K562 (cell line): ENCODE measurements at places on chromosomes 4 and X. TPM values are rescaled to one million over a fixed set of nuclear protein-coding genes. Genes with fewer than 3 reads are reported as not detected.

DNA sequence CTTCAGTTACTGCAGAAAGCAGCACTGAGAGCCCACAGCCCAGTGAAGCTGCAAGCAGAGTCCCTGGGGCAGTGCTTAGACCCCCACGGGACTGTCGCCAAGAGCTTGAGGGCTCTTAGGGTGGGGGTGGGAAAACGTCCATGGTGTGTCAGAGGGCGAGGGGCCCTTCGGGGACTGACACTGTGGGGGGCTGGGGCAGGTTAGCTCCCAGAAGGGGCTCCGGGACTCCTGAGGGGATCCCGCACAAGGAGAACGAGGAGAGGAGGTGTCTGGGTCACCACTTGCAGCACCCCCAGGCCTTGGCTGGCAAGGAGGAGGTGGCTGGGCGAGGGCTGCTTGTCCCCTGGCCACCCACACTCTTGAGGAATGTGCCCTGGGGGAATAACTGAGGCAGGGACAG is 20.8 kb downstream of the NAT8L start:
- no peak for DNase-seq

- DNase-seq, result no peak
Measured at GRCh38 chr4:13701937-13702446, 74.5 kb upstream of the BOD1L1 start.

DNA sequence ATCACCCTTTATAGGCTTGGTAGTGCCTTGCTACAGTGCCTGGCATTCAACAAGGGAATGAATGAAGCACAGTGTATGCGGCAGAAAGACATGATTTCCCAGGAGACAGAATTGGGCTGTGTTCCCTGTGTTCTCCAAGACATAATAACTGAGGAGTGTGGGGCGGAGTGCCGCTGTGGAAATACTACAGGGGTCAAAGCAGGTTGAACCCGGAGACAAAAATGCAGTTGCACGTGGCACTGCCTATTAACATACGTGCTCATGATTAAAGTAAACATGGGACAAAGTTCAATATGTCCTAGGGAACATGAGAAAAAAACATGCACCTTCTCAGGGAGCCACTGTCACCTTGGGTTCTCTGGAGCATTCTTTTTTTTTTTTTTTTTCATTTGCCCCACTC is 820.8 kb downstream of the RPA4 start:
- no peak for DNase-seq

DCAF12L2 gene
- not detected in 2 replicates for total RNA-seq

DNA sequence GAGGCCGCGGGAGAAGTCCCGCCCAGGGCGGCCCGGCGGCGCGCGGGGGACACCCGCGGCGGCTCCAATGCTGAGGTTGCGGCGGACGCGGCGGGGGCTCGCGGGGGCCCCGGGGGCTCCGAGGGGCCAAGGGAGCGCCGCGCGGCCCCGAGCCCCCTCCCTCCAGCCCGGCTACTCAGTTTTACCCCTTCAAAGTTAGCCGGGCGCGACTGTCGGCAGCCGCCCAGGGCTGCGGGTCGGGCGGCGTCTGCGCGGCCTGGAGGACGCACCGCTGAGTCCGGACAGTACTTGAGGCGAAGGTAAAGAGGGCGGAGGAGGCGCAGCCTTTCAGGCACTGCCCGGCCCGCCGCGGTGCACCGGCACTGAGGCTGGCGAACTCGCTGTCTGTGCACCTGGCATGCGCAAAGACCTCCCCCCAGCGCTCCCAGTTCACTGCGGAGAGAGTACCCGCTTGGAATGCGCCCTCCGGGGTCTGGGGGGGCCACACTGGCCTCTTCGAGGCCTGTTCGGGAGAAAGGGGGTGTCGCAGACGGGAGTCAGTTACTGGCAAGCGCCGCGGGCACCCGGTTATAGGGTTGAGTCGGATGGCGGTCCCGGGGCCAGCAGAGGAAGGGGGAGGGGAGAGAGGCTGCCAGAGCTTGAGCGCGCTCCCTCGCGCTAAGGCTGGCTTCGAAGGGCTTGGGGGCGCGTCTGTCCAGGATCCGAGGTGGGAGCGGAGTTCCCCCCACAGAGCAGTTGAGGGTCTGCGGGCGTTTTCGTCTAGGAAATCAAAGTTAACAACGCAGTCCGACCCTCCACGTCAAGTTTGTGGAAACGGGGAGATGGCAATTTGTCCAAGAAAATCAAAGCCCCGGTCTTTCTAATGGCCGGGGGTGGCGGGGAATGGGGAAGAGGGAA is 1.1 kb downstream of the PCDH19 start:
- DNase-seq, result no peak

- DNase-seq, result peak; percentile 84
Measured at GRCh38 chrX:2325076-2325784, 175.5 kb downstream of the DHRSX start.

- no peak for DNase-seq
Measured at GRCh38 chrX:134760650-134761049, 102.4 kb upstream of the PLAC1 start.

GRCh38 chr4:44679060-44679459 is 840 bp downstream of the GUF1 start:
- peak; percentile 7 for DNase-seq

DNA sequence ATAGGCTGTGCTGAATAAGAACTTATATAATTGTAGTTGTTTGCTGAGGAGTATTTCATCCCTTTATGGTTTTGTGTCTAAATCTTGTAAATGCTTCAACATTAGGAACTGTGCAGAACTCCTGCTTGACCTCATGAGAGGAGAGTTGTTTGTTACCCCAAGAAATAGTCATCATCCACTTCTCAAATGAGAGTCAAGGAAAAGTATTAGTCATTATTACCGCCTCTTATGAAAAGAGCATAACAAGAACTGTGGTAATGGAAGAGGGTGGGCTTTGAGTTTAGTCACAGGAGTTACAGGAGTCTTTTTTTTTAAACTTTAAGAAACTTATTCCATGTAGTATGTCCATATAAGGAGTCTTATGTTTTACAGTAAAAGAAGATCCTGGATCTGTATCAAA is 132.9 kb downstream of the RAP1GDS1 start:
- DNase-seq, result no peak

DNA sequence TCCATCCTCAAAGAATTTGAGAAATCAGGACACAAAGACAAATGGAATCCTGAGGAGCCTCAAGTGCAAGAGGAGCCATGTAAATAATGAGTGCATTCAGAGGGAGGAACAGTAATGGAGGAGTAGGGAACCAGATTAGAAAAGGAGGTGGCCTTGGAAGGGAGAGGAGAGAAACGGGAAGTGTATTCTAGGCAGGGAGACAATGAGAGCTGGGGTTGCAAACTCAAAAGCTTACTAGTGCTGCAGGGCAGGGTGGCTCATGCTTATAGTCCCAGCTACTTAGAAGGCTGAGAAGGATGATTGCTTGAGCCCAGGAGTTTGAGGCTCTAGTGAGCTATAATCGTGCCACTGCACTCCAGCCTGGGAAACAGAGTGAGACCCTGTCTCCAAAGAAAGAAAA is 113.2 kb upstream of the LSM6 start:
- DNase-seq, result no peak

- no peak for DNase-seq
Measured at GRCh38 chr4:91751961-91752360, 551.8 kb upstream of the GRID2 start.

SLC7A11 gene
- 13.1 and 15.4 TPM in 2 replicates for total RNA-seq

CCDC110 gene
- 0.25 TPM in 1 of 2 replicates, not detected in the other for total RNA-seq

KIF4A gene
- 35.4 and 40.3 TPM in 2 replicates for total RNA-seq

DNA sequence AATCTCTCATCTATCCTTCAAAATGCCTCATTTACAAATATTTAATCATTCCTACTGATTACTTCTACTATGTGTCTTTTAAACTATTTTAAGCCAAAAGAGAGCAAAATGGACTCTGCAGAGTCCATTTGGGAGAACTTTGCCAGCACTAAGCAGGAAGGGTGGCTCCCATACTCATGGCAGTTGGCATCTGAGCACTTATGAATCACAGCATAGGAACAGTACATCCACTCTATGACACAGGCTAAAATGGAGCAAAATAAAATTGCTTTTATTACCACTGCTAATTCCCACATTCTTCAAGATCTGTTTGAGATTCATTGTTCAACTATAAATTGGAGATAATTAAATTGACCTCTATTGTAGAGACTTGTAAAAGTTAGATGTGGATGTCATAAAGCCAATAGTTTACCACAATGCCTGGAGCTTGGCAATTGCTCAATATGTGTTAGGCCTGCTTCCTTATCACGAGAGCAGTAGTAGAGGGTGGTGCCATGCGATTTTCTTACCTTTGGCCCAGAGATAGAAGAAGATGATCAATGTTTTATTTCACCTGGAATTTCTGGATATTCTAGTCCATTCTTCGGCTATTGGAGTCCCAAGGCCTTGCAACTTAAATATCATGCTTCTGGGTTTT is 19.1 kb downstream of the HPGD start:
- no peak for DNase-seq

DNA sequence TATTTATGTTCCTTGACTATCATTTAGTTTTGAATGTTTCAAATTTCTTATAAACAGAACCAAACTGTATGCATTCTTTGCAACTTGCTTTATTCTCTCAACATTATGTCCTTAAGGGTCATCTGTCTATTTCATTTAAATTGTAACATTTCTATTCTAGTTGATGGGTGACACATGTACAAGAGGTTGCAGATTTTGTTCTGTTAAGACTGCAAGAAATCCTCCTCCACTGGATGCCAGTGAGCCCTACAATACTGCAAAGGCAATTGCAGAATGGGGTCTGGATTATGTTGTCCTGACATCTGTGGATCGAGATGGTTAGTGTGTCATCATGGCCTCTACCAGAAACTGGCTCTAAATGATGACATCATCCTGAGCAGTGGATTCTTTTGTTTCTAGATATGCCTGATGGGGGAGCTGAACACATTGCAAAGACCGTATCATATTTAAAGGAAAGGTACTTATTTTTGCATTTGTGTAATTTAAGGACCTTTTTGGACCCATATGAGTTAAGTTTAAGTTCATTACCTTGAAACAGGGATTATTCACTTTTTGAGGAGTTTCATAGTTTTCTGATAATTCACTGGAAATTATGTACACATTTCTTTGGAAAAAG is 6.1 kb downstream of the LIAS start:
- peak; percentile 55 for DNase-seq

ATP1B4 gene
- total RNA-seq, result not detected in 2 replicates

DNA sequence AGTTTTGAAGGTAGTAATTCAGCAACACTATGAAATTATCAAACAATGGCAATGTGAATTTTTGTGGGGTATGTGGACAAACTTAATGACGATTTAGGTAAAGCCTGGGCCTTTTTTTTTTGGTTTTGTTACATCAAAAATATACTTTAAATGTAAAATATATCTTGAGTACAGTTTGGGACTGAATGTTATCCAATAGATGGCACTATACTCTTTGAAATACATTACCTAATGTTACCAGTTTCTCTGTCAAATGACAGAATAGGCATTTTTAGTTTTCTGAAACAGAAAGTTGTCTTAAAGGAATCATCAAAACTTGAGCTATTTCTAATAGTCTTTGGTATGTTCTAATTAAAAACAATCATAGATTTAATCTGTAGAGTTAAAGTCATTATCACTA is 1651.9 kb downstream of the C4orf33 start:
- no peak for DNase-seq

GRCh38 chr4:168388890-168389289 is 70.3 kb upstream of the DDX60 start:
- no peak for DNase-seq

PPP4R3C gene
- not detected in 2 replicates for total RNA-seq

POF1B gene
- total RNA-seq, result 0.04 and 0.11 TPM in 2 replicates

DNA sequence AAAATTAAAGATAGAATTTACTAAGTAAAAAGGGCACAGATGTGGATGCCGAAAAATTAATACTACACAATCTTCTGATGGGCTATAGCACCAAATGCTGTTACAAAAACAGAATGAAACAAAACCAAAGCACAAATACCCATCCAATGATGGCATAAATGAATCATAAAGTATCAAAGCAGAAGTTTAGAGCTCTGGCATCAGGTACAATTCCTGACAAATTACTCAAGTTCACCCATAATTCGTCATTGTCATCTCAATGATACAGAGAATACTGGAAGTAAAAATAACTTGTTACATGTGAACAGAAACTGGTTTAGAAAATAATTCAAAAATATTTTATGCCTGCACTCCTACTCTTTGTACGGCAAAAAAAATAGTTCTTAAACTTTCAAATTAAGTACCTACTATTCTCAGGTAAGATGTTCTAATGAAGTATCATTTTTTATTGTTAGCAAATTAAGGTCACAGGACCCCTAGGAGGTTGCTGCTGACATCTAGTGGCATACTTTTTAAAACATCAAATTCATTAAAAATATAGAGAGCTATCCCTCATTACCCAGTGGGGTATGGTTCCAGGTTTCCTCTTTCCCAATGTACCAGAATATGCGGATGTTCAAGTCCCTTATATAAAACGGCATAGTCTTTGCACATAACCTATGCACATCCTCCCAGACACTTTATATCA is 126.1 kb downstream of the INPP4B start:
- peak; percentile 2 for DNase-seq

GRCh38 chrX:132199941-132200340 is 19.3 kb downstream of the RAP2C start:
- DNase-seq, result no peak

PDGFRA gene
- total RNA-seq, result 0.29 and 0.40 TPM in 2 replicates

GALNT7 gene
- total RNA-seq, result 31.1 and 33.2 TPM in 2 replicates

PNMA6F gene
- total RNA-seq, result not detected in 2 replicates

STARD8 gene
- total RNA-seq, result 30.2 and 35.0 TPM in 2 replicates

FANCB gene
- total RNA-seq, result 14.4 and 15.1 TPM in 2 replicates

DNA sequence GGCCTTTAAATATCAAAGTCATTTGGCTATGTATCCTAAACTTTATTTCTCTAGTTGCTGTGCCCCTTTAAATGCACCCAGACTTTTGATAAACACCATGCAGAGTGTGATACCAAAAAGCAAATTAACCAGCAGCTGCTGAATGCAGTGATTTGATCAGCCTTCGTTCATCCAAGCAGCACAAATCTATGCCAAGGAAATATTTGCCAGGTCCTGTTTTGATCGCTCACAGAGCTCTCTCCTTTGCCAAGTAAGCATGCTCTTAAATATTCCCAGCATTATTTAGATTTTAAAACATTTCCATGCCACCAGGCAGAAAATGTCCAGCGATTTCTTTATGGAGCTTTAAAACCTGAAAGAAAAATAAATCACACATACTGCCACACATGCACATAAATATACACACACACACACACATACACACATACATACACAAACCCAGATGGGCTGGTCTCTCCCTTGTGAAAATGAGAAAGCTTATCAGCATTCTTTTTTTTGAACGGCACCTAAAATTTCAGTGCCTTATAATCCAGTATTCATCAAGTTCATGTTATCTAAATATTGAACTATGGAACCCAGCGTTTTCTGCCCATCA is 35.7 kb downstream of the BTC start:
- no peak for DNase-seq

GRCh38 chr4:77893451-77893850 is 30.8 kb downstream of the MRPL1 start:
- no peak for DNase-seq

GRCh38 chr4:141004823-141005222 is 128.4 kb downstream of the RNF150 start:
- DNase-seq, result no peak

DNA sequence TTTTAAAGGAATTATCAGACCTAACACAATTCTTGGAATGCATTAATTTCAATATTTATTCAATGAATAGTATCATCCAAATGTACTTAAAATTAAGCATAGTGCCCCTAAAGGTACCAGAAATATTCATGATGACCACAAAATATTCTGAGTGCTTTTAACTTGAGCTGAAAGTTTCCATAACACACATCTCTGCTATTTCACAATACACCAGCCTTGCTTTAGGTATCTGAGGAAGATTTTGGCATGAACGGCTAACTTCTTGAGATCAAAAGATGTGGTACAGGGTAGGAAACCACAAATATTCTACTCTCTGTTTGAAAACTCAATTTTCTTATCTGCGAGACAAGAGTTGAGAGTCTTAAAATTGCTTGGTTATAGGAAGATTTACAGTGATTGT is 538.3 kb upstream of the PCDH7 start:
- no peak for DNase-seq

ARX gene
- total RNA-seq, result not detected in 2 replicates

- no peak for DNase-seq
Measured at GRCh38 chr4:14152834-14153519, 525.5 kb upstream of the BOD1L1 start.
